ENCODE measurements at places on chromosomes 6 and 20.

DNA sequence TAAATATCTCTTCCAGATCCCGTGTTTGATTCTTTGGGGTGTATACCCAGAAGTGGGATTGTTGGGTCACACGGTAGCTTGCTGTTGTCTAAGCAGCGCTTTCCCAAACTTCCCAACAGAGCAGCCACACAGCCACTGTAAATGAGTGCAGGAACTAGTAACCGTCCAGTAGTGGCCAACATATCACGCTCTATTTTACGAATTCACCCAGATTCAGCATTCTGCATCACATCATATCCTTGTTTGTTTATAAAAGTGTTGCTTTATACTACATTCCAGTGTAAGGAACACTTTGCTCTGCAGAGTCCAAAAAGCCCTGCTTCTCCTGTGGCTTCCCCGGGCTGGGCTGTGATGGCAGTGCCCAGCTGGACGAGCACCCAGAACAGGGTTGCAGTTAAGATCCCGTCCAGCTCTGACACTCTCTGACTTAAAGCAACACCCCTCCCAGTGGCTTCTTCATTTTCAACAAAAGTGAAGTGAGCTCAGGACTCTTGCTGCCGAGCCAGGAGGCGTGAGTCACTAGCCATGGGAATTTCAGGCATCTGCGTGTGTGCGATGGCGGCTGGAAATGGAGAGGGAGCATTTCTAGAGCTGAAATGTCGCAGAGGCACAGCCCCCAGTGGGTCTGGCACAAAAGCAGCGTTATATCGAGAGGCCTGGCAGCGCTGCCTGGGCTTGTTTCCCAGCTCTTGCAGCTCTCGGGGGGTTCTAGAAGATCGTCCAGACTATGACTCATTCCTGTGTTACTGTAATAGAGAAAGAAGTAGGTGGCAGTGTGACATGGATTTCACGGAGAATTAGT lies 216.3 kb upstream of the ECI2 start:
- DNase-seq = peak; percentile 31

DNA sequence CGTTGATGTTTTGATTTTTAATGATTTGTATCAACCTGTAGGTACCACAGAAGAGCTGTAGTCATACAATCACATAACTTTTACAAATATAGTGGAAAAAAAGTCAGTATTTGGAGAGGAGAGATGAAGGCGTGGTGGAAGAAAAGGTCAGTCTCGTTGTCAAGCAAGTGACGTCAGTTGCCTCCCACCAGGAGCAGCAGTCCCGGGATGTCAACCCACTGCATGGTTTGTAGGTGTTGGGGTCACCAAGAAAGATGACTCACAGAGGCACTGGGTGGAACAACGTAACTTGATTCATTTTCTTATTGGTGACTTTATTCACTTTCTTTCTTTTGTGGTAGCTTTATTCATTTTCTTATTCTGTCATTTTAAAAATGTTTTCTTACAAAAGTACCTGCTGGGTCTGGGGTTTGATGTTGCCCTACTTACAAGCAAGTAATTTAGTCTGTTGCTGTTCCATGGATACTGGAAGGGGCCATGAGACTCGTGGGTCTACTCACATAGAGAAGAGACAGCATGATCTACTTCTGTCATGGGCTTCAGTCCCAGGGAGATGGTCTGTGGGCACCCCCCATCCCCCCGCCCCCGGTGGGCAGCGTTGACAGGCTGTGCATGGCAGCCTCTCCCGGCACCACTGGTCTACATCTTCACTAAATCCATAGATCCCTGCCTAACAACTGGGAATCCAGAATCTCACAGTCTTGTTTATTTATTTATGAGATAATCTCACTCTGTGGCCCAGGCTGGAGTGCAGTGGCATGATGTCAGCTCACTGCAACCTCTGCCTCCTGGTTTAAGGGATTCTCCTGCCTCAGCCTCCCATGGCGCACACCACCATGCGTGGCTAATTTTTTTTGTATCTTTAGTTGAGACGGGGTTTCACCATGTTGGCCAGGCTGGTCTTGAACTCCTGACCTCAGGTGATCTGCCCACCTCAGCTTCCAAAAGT lies 36.4 kb upstream of the SYNJ2 start:
- DNase-seq = no peak

DNA sequence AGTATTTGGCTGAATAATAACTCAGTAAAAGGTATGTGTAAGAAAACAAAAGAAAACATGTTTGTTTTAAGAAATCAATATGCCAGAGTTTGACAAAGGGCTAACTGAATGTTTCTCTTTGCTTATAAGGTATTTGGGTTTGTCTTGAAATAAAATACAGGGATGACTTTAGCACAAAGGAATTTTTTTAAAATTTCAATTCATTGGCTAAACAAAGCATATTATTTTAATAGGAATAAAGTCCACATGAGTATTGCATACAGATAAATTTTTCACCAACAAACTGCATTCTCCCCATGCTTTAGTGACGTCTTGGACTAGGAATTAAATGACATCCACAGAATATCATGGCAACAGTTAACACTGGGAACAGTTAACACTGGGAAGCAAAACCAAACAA lies 480.0 kb upstream of the JAG1 start:
- no peak for DNase-seq

DNA sequence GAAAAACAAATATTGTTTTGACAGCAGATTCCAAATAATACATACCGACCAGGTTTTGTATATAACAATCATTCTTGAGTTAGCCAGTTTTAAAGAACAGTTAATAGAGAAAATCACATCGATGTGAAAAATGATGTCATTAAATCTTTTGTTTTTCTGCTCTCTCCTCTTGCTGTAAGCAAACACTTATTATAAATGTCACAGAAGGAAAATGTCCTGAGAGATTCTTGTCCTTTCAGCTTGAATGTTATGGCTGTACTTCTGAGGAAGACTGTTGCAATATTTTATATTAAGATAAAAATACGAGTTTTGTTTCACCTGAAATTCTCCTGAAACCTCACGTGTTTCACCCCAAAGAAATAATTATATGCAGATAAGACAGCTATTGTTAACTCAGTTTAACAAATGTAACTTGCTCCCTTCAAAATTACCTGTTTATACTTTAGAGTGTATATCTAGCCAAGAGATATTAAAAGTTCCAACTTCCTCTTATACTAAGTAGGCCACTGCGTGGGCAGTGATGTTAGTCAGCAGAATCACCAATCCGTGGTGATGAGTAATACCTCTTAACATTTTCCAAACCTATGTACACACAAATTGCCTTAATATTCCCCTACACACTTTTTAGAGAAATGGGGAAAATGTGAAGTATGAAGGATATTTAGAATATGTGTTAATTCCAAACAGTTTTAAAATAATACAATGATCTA lies 1111.4 kb upstream of the CITED2 start:
- DNase-seq = no peak

DNA sequence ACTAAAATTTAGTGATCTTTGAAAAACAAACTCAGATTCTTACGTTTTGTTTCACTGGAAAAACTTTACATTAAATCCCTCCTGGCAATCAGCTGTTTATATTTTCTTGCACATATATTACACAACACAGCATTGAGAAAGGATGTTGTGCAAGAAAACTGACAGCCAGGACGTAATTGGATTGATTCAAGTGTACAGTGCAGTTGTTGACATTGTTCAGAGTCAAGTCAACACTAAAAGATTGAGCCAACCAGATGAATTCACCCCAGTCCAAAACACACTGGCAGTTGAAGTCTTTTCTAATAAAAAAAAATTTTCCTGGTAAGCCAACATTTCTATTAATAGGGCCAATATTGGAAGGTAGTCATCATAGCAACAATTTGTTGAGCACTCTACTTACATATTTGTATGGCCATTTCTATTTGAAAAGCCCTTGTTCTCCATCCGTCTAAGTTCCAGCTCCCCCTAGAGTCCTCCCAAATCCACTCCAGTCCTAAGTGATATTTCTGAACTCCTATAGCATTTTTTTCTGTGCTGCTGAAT lies 20.9 kb upstream of the VNN1 start:
- DNase-seq = no peak

- DNase-seq = no peak
These were observed 89.0 kb upstream of the NOX3 start for GRCh38 chr6:155544677-155545076.

- no peak for DNase-seq
These were observed 546.9 kb downstream of the HACE1 start for GRCh38 chr6:104312851-104313250.

DNA sequence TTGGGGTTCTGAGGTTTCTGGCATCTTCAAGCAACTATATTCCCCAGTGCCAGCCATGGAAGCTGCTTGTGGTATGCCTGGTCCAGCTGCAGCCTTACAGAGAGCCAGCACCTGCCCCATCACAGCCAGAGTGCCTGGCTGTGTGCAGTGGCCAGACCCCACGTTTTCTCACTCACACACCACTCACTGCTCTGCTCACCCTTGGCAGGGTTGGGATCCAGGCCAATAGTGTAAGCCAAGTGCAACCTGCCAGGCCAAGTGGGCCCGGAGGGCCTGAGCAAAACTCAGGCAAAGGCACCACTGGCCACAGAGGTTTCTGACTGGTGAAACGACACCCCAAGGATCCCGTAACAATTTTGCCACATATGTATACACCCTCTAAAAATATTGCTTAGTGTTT lies 67.9 kb upstream of the EYA4 start:
- no peak for DNase-seq

DNA sequence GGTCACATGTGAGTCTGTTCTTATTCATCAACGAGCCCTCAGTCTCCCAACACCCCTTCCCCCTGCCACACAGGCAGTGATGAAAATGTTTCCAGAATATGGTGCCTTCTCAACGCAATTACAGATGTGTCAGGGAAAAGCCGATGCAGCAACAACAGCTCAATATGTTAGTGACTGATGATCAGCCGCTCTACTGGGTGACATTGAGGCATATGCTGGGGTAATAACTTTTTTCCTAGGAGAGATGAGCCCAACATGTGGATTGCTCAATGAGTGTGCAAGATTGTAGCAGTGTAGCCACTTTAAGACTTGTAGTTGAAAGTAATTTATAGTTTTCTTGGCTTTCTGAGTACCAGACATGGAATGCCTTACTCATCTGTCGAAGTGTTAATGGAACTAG lies 49.4 kb downstream of the DTD1 start:
- no peak for DNase-seq

- DNase-seq = no peak
These were observed 196.9 kb upstream of the ZNF184 start for GRCh38 chr6:27669624-27670301.

- no peak for DNase-seq
These were observed 48.7 kb downstream of the PSMG4 start for GRCh38 chr6:3307436-3307835.

DNA sequence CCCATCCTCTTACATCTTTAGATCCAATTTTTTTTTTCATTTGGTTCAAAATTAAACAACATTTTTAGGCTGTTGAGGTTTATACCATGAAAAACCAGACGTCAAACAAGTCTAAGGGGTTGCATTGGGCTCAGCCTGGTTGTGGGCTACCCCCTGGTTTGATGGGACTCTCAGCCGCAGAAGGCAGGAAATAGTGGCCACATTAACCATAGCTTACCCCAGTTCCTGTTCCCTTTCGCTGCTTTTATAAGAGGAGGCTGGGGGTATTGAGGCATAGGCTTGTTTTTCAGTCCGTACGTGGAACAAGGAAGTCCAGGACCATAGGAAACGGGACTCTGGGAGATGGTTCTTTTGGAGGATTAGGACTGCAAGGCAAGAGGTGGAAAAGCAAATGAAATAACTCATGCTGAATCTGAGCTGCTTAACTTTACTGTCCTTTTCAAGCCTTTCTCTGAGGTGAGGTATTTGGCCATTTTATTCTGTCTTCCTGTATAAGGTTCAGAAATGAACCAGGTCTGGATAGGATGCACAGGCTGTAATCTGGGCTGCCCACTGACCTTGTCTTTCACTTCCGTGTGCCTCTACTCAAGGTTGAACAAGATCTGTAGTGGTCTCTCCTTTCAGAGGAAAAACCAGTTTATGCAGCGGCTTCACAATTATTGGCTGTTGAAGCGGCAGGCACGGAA lies 7.7 kb downstream of the BRPF3 start:
- no peak for DNase-seq

- no peak for DNase-seq
These were observed 81.7 kb downstream of the YTHDF1 start for GRCh38 chr20:63134201-63134612.

- no peak for DNase-seq
These were observed 78.6 kb downstream of the SNAP25 start for GRCh38 chr20:10297223-10297622.

DNA sequence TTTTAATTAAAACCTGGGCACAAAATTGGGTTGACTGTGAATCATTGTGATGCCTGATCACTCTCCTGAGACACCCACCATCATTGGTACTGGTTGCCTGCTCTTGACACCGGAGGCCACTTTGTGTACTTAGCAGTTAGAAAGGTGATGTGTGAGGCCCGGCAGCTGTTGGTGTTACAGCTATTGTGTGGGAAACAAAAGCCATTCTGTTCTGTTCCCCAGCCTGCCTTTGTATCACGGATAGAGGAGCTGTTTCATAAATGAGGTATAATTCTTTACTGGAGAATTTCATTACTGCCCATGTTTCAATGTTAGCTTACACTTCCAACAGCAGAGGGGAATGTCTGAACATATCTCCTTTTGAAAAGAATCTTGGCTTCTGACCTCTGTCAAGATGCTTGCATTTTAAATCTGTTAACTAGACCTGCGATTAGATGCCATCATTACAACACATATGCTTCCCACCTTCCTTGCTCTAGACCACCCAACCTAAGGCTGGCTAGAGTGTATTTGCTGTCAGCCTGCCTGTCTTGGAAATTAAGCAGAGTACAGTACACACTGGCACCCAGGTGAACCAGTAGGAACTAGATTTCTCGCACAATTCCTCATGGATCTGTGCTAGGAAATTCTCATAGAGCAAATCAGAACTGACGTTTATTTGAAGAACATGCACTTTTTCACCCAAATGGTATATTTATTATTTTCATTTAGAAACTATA lies 142.4 kb upstream of the INSM1 start:
- no peak for DNase-seq

DNA sequence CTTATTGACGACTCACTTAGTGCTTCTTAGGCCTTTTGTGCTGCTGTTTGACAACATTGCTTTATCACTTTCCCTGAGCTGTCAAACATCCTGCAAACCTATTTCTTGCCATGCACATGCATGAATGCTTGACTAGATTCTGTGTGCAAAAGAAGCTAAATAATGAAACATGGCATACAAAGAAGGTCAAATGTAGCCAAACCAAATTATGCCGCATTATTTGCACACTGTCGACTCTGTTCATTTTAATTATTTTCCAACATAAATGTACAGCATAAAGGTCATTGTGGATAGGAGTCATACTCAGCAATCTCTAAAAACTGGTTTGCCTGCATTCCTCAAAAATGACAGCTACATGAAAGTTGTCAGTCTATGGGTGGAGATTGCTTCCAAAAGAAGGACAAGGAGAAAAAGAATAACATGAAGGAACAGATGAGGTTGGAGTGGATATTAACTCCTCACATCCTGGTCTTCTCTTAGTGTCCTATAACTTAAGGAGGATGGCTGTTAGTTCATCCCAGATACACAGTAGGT lies 123.1 kb upstream of the STXBP5 start:
- no peak for DNase-seq

- no peak for DNase-seq
These were observed 1.3 kb downstream of the NKAIN2 start for GRCh38 chr6:123804787-123805540.
